ENCODE measurements at places on chromosomes 7 and 10. TPM values are rescaled to one million over a fixed set of nuclear protein-coding genes. Genes with fewer than 3 reads are reported as not detected.

Gene PYROXD2
- 3.5 TPM for total RNA-seq

GRCh38 chr10:47181052-47181849 lies 118.7 kb upstream of the GDF10 start:
- DNase-seq: no peak

GRCh38 chr10:95793401-95794045 lies 37.6 kb downstream of the ENTPD1 start:
- no peak for DNase-seq

Gene ZNF425
- 2.7 TPM for total RNA-seq

Gene ASL
- total RNA-seq: 98.5 TPM

GRCh38 chr10:82210331-82210730 lies 335.3 kb downstream of the NRG3 start:
- no peak for DNase-seq

GRCh38 chr10:18203471-18203870 lies 63.2 kb downstream of the CACNB2 start:
- no peak for DNase-seq

DNA sequence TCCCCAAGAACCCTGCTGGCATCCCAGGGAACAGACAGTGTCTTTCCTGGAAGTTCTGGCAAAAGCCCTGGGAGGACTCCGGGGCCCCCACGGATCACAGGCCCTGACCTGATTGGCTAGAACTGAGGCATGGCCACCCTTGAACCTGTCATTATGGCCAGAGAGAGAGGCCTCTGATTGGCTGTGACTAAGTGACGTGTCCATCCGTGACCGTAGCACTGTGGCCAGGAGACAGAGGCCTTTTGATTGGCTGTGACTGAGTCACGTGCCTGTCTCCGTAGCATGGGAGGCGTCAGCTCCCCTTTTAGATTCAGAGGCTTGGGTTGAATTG lies 163.8 kb downstream of the RGS10 start:
- DNase-seq: no peak

GRCh38 chr10:11934262-11934661 lies 108.3 kb downstream of the UPF2 start:
- DNase-seq: no peak
